ENCODE measurements at places on chromosomes 2 and 18. TPM values are rescaled to one million over a fixed set of nuclear protein-coding genes. Genes with fewer than 3 reads are reported as not detected.

The VAMP8 gene
- total RNA-seq = 76.0 TPM

The LBX2 gene
- total RNA-seq = 9.3 TPM

The SLC4A1AP gene
- total RNA-seq = 22.1 TPM

The MYO3B gene
- total RNA-seq = 0.22 TPM

The ABCB11 gene
- 0.09 TPM for total RNA-seq

The DCDC2C gene
- total RNA-seq = not detected

Measured in progenitor cell of endocrine pancreas (in vitro differentiated cells).